Stimulated activated CD8-positive, alpha-beta memory T cell treated with anti-CD3 and anti-CD28 coated beads, Interleukin-4, amount 100 ng/mL, for 1 hour (primary cell): ENCODE measurements at places on chromosomes 13 and 19.

DNA sequence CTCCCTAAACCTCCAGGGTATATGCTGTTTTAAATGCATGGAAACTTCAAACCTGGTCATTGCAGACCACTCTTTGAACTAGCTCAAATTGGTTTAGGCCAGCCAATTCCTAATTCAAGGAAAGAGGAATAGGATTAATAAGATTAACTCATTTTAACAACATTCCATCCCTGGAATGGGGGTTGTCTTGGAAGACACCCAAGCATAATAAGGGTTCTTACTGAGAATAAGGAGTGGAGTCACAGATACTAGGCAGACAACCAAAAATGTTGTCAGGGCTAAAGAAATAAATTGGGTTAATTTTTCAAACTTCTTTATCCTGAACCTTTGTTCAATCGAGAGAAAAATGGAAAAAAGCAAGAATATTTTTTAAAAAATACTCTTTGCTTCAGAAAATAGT, 186.2 kb downstream of the PCDH9 start:
- DNase-seq = no peak

- no peak for DNase-seq
These were observed 882.0 kb upstream of the SLITRK6 start for GRCh38 chr13:86681223-86681622.

GRCh38 chr19:10551698-10552301, 8.1 kb downstream of the ATG4D start:
- DNase-seq = no peak

- DNase-seq = no peak
These were observed 16.3 kb downstream of the POP4 start for GRCh38 chr19:29622166-29623070.

GRCh38 chr19:18161636-18162002, 8.7 kb downstream of the PIK3R2 start:
- DNase-seq = no peak

GRCh38 chr13:26743971-26744370, 16.6 kb downstream of the GPR12 start:
- DNase-seq = no peak

DNA sequence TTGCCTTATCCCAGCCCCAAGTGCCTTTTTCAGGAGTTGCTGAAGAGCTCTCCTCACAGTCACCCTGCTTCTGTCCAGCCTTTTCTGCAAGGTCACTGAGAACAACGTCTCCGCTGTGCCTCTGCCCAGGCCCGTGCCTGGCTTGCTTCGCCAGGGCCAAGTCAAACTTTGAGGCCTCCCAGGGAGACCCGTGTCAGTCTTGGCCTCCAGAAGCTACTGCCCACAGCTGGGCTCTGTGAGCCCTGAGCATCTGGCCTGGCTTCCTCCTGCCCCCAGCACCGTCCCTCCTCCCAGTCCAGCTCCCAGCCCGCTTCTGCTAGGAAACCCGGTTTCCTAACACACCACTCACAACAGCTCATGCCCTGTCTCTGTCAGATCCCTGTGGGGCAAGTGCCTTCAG, 165.9 kb downstream of the TEX29 start:
- DNase-seq = no peak

GRCh38 chr19:4365791-4366665, 22.7 kb downstream of the MPND start:
- no peak for DNase-seq

DNA sequence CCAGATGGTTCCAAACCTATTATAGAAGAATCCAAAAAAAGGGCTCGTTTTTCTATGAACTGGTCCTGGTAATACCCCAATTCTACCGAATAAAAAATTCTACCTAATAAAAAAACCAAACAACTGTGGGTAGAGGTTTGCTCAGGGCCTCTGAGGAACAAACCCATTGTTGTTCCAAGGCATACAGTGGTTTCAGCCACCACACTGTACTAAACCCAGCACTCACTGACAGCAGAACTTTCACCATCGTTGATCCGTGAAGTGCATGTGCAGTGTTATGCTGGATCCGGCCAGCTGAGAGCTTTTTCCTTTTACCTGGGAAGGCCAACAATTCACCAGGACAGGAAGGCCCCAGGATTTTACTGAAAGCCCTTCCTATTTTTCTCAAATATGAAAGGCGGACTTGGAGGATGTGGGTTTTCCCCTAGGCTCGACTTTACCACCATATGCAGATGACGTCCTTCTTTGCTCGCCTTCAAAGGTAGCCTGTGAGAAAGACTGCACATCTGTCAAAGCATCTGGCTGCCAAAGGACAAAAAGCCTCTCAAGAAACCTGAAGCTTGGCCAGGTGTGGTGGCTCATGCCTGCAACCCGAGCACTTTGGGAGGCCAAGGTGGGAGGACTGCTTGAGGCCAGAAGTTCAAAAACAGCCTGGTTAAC, 7.2 kb upstream of the PABPC3 start:
- DNase-seq = no peak
